HT1080 (cell line): ENCODE measurements at places on chromosomes 7 and 10. TPM values are rescaled to one million over a fixed set of nuclear protein-coding genes. Genes with fewer than 3 reads are reported as not detected.
A peak's percentile ranks its signal among the peaks of the same experiment; 100 is the strongest.

- no peak for DNase-seq
These were observed 7.1 kb downstream of the PLCE1 start for GRCh38 chr10:94000638-94001415.

GRCh38 chr7:44882899-44883298 lies 2.4 kb downstream of the PURB start:
- no peak for DNase-seq

DNA sequence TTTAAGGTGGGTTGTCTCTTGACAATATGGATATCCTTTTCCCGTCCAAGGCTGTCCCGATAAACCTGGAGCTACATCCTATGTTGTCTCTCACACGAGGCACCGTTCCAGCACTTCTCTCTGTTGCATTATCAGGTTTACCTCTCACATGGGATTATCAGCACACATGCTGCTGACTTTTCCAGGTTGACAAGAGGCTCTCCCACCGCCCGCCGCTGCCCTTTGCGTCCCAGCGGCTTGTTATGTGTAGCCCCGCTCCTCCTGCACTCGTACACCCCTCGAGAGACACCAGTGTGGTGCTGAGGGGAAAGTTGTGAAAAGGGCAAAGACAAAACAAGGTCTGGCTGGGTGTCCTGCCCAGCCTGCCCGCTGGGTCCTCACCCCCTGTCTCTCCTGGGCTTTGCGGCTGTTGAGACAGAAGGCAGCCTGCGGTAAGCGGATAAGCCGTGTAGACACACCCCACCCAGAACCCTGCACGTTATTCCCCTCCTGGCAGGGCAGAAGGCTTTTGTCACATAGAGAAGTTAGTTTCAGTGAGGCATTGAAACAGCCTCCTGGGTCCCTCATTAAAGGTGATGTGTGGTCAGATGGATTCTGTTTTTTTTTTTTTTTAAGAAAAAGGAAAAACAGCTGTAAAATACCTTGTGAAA lies 38.7 kb downstream of the UBE3C start:
- DNase-seq: no peak

DNA sequence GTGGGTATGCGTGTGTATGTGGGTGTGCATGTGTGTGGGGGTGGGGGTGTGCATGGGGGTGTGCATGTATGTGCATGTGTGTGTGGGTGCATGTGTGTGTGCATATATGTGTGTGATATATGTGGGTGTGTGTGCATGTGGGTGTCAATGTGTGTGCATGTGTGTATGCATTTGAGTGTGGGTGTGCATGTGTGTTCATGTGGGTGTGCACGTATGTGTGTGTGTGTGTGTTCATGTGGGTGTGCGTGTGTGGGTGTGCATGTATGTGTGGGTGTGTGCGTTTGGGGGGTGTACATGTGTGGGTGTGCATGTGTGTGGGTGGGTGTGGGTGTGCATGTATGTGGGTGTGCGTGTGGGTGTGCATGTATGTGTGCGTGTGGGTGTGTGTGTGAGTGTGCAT lies 42.6 kb downstream of the GTF2IRD1 start:
- DNase-seq: no peak

Gene TIAL1
- 39.2 and 65.4 TPM in 2 replicates for total RNA-seq

DNA sequence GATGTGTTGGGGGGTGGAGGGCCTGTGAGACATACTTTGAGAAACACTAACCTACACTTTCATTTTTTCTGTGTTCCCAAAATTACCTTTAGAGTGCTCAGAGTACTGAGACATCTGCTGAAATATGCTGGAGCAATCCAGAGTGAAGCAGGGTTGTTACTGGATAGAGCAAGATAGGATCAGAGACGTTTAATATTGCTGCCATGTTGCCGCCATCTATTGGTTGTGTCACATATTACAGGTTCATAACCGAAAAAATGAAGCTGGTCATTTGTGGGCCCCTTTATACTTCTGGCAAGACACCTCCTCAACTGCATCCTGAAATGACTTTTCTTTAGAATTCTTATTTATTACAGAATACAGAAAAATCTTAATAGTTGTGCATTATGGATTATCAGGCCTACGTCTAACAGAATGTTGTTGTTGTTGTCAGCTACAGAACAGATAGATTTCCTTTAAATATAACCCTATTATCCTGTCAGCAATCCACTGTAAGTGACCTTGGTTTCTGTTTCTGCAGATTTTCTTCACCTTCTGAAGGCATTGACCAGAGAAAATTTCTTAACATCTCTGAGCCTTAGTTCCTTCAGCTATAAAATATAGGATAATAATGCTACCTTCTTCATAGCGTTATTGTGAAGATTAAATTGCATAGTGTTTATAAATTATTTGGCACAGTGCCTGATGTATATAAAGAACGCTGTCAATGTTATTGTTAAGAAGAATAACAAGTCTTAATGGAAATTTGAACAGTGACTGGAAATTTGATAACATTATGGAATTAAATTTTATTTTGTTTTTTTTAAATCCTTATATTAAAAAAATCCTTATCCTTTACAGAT lies 16.2 kb upstream of the DLD start:
- DNase-seq: peak; percentile 78

DNA sequence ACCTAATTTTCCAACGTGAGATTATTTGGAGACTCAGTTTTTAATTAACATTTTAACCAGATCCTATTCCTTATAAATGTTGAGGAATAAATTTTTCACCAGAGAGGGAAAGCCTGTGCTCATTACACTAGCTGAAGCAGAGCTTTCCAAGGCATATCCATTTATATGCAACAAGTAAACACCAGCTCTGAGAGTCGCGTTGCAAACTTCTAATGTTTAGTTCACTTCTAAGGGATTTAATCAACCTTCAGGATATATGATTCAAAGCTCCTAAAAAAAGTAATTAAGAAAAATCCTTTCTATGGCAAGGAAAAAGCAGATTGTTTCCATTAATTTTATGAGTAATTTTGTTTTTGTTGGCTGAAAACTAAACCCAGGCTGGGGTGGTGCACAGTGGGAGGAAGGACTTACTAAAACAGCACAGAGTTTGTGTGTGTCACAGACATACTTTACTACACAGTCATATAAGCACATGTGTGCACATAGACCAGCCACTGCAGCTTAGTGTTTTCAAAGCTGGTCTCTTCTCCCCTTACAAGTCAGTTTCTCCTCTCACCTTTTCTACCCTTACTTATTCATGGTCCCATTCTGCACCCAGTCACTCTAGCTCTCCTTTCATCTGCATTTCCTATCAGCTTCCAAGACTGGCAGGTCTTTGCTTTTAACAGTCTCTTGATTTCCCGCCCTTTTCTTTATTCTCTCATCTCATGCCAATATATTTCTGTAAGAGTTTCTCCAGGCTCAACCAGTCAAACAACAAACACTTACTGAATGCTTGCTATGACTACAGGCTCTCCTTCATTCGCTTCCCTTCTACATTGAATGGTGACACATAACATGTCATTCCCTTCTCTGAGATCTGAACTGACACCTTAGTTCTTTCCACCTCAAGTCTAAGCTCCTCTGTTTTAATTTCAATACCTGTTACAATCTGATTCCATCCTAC lies 81.1 kb upstream of the FZD1 start:
- DNase-seq: peak; percentile 77

DNA sequence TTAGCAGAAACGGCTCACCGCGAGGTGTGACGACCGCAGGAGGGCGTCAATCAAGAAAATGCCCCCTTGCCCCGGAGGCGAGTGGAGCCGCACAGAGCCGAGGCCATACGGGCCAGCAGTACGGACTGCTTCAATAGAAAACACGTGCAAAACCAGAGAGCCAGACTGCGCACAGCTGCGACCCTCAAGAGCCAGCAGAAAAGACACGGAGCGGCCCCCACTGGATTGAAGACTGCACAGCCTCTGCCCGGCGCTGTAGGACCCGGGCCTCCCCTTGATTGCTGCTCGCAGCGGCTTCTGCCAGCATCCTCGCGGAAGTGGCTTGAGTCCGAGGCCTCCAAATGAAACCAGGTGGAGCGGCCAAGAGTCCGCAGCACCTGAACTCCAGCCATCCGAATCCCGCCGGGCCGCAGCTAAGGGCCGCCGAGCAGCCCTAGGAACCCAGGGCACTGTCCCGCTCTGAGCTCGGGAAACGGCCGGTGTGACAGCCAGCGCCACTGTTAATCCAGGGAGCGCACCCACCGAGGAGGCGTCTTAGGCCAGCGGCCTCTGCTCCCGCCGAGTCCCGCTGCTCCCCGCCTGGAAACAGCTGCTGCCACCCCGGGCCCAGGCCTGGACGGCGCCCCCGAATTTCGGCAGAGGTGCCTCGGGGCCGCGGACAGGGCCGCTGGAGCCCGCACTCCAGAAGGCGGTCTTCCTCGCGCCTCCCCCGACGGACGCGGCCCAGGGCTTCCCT lies 660 bp upstream of the HHEX start:
- DNase-seq: no peak

- DNase-seq: no peak
These were observed at the start of gene PNLIPRP2 for GRCh38 chr10:116620423-116621400. Gene PNLIPRP2 (plus strand): TSS chr10:116620953.

Gene FIGNL1
- 30.2 and 37.9 TPM in 2 replicates for total RNA-seq

Gene PLXNA4
- total RNA-seq: 22.2 and 29.2 TPM in 2 replicates

- peak; percentile 49 for DNase-seq
These were observed 80.0 kb downstream of the DAGLB start for GRCh38 chr7:6367701-6368211.

DNA sequence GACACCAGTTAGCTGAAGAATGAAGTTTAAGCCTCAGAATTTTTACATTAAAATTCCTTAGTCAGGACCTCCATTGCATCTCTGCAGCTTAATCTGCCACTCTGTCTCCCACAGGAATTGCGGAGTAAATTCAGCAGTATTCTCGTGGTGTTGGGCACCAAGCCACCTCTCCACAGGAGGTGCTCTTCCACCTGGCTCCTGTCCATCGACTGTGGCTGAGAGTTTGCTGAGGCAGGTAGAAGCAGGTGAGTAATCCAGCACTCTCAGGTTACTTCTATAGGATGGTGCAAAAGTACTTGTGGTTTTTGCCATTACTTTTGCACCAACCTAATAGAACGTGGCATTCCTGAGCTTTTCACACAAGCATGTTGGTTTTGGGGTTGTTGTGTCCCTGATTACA lies 134.1 kb downstream of the GFRA1 start:
- no peak for DNase-seq

- DNase-seq: no peak
These were observed 70.8 kb upstream of the ZNF438 start for GRCh38 chr10:31102421-31102820.

DNA sequence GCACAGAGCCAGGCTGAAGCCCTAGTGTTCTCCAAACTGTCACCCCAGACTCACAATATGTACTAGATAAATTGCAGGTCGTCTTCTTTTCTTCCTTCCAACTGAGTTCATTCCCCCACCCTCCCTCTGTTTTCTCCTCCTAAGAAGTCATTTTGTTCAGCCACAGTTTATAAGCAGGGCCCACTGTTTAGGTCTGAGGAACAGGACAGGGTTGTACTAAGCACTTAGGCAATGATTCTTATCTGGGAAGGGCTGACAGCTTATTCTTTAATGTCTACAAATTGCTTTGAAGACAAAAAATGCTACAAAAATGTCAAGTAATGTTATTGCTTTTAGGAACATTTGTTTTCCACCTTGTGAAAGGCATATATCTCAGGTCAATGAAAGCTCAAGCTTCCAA lies 59.1 kb downstream of the CDC123 start:
- no peak for DNase-seq

DNA sequence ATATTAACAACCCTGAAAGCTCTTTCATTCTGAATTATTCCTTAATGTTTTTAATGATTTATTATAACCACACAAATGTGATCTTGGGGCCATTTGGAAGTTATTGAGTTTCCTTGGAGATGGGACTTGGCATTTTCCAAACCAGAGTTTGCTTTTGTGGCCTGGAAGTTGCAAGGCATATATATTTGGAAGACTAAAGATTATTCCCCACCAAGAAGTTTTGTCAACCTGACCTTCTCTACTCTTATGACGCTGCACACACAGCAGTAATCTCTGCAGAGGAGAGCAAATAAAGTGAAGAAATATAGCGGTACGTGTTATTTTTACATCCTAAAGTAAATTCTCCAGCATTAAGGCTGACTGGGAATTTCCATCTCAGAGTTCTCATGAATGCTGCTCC lies 397.0 kb downstream of the LRMDA start:
- no peak for DNase-seq

Gene RPP38
- total RNA-seq: 14.0 and 20.4 TPM in 2 replicates

Gene NHLRC2
- total RNA-seq: 9.3 and 28.0 TPM in 2 replicates
